ENCODE measurements at places on chromosomes 3 and 15.
A peak's percentile ranks its signal among the peaks of the same experiment; 100 is the strongest.

- DNase-seq, result peak; percentile 81
Measured at GRCh38 chr3:139427283-139428060, 38.0 kb upstream of the COPB2 start.

DNA sequence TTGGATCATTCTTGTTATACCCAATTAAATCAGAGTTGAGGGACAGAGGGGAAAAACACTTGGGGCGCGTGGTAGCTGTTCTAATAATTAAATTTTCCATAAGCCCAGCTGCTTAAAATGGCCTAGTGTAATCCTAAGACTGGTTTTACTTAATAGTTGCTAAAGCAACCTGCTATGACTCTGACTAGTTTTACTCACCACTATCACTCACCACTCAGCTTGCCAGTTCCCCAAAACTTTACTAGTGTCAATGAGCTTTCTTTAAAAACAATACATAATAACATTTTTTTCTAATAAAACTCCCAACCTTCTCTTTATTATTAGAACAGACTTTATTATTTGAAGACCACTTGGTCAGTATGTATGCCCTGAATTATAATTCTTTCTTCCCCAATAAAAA, 49.6 kb downstream of the ECT2 start:
- DNase-seq, result peak; percentile 16

DNA sequence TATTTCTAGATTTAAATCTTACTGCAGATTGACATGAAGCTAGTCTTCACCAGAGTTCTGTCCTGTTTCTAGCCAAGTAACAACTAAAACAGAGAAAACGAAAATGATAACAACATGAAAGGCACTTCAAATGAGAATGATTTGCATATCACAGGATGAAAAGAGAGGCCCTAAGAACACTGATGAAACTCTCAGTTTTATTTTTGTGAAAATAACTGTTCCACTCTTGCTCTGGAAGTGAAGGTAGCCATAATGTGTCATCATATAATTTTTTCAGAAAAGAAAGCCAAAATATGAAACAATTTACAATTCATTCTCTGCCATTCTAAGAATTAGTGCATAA, 274.4 kb downstream of the ADAMTSL3 start:
- DNase-seq, result no peak

DNA sequence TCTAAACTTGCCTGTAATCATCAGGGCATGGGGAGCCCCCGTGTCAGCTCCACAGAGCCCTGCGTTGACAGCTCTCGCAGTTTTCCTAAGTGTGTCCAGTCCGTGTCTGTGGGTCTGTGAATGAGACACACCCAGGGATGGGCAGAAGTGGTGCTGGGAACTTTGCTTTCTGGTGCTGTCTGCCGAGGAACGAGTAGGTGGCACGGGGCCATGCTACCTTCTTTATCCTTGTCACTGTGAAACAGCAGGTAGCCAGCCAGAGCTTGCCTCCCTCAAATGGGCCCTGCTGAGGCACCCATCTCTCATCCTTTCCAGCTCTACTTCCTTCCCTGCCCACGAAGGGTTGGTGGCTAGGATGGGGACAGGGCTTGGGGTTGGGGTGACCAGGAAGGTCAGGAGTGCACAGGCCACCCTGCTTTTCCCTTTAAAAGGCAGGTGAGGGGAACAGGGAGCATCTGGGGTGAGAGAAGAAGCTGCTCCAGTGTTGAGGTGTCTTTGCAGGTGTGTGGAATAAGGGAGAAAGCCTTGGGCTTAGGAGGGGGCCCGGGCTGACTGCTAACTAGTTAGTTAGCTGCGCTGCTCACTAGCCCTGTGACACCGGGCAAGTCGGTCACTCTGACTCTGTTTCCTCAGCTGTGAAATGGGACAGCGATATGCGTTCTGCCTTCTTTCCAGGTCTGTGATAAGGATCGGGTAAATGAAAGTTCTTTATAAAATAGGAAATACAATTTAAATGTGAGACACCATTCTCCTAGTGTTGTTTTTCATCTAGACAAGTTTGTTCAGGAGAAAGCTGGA, 27.9 kb downstream of the PDIA5 start:
- no peak for DNase-seq

- DNase-seq, result peak; percentile 9
Measured at GRCh38 chr3:105746231-105746996, 122.4 kb downstream of the CBLB start.

GRCh38 chr15:61086756-61087155, 142.3 kb downstream of the RORA start:
- no peak for DNase-seq

GRCh38 chr3:4864503-4864902, 114.7 kb upstream of the BHLHE40 start:
- DNase-seq, result peak; percentile 20

DNA sequence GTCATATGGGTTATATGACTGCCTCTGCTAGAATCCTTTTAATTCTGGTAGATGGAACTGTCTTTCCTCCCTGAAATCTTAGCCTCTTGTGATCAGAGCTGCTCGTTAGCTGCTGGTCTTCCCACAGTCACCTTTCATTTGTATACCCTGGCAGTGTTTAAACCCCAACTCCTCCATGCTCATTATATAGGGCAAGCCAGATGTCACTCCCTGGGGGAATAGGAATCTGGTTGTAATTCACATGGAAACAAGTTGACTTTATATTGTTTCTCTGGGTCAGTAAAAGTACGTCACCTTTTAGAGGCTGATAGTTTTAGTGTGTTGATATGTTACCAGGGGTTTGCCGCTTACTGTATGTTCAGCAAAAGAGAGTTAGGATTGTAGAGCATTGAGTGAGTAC, 103.5 kb downstream of the ITPR1 start:
- DNase-seq, result no peak

- DNase-seq, result no peak
Measured at GRCh38 chr15:57376696-57377477, 582 bp downstream of the CGNL1 start.

DNA sequence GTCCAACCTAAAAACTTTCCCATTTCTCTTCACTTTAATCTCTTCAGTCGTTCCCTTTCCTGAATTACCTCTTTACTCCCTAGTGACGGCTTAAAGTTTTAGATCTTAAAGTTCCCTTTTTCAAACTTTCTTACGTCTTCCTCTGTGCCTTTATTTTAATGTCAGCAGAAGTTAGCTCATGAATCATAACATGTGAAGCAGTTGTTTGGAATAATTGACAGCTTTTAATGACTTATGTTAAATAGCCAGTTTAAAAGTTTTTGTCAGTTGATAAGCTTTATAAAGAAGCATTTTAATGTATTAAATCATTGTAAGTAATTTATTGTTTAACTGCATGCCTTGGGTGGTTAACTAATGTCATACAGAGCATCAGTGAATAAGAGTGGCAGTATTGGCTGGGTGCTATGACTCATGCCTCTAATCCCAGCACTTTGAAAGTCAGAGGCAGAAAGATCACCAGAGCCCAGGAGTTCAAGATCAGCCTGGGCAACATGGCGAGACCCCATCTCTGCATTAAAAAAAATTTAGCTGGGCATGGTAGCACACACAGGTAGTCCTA, 33.9 kb downstream of the PIK3CA start:
- DNase-seq, result peak; percentile 52

- DNase-seq, result no peak
Measured at GRCh38 chr15:88249220-88249619, 7.3 kb downstream of the NTRK3 start.
